Putamen (tissue), 1 donor: ENCODE measurements at places on chromosomes 2 and 18.

- no peak for DNase-seq
These were observed 302.3 kb downstream of the IRS1 start for GRCh38 chr2:226497146-226497909.

DNA sequence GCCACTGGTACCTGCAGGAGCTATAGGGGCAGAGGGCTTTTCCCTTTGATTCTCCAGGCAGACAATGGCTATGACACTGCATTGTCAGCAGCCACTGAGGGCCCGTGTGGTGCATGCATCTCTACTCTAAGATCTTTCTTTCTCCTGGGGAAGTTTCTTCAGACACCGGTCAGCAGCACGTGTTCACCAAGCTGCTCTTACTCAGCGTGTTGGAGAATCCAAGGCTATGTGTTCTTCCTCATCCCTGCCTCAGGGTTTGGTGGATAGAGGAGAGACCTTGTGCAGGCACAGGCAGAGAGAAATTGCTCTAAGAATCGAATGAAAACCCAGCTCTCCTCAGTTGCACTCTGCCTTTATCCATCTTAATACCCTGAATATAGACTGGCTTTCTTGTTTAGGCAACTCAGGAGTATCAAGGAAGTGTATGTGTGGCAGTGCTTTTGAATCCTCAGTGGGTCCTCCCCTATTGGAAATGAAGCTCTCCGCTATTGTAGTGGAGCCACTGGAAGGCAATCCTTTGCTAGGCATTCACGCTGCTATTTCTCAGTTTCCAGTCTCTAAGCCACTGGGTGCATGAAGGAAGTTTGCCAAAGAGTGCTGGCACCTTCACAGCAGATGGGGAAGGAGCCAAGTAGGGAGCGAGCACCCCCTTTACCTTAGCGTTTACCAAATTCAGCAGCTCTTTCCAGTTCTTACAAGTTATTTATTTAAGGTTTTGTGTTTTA, 86.9 kb upstream of the EML6 start:
- DNase-seq: no peak

DNA sequence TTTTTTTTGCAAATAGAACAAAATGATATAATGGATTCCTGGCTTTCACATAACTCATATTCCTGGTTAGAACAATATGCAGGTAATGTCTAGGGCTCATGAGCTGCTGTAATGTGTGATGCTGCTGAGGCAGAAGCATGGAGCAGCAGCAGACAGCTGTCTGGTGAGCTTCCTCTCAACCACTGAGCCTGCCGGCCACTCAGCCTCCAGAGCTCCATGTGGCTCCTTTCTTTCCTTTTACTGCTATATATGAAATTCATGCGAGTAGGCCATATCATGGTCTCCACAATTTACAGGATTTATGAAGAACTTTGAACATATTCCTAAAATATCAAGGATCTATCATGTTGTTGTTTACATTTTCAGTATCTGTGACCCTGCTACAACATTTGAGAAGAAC, 120.9 kb downstream of the MEP1B start:
- no peak for DNase-seq

GRCh38 chr2:136381722-136382633, 264.0 kb upstream of the CXCR4 start:
- DNase-seq: no peak

GRCh38 chr18:9535430-9535991, 60.2 kb downstream of the RALBP1 start:
- peak; percentile 66 for DNase-seq

- DNase-seq: no peak
These were observed 30.2 kb downstream of the TRAPPC12 start for GRCh38 chr2:3409627-3410170.

DNA sequence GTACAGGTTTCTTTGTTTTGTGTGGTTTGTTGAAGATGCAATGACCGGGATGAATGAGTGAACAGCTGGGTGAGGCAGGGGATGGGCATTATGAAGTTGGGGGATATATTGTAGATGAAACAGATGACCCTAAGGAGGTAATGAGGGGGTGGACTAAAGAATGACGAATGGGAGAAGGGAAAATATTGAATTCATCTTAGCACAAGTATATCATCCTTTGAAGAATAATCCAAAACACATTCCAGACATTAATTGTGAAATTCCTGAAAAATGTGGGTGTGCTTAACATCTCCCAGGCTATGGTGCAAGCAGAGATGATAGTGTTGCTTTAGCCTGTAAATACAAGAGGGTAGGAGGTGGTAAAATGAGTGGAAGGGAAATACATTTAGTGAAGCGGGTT, 5.8 kb downstream of the CRIM1 start:
- no peak for DNase-seq

DNA sequence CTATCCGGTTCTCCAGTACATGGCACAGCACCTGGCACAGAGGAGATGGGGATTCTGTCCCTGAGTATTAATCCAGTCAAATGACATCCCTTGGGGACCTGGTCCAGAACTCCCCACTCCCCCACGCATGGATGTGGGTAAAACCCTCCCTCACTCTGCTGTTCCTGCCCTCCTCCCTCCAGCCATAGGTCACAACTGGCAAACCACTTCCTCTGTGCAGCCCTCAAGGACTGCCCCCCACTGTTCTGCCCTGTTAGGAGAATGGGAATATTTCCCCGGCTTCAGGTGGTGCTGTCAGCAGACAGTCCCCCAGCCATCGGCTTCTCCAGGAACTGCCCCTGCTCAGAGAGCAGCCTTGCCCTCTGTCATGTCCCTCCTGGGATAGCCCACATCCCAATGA, 1.5 kb upstream of the TFCP2L1 start:
- DNase-seq: no peak

DNA sequence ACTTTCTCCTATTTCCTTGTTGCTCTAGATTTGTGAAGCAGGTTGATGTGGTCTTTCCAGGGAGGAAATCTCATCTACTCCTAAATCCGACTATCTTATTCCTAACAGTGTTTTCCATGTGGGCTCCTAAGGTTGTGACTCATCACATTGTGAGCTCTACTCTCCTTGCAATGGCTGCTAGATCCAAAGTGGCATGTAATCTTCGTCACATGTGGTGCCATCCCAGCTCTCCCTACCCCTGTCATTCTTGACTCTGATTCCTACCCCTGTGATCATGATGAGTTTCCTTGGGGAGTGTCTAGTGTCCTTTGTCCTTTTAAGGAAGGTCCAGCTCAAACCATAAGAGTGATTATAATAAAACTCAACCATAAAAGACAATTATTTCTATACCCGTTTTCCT, 47.3 kb upstream of the GULP1 start:
- peak; percentile 55 for DNase-seq

- no peak for DNase-seq
These were observed 2.9 kb downstream of the SERPINB2 start for GRCh38 chr18:63890237-63890949.

GRCh38 chr2:156005531-156005930, 327.0 kb downstream of the NR4A2 start:
- DNase-seq: no peak

GRCh38 chr2:199812493-199812892, 38.5 kb downstream of the FTCDNL1 start:
- DNase-seq: no peak

DNA sequence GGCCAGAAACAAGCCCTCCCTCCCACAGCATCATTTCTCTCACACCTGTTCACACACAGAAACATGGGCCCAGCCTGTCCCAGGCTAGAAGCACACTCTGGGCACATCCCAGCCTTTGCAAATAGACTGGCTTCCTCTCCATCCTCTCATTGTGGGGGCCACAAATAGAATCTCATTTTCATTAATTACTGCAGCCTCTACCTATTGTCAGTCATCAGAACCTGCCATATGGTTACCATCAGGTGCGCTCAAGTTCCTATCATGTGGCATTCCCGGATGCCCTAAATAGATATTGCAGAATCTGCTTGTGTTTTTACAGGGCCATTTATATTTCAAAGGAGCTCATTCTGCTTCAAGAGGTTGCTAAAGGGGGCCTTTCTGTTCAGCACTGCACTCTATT, 460.7 kb downstream of the BCL11A start:
- DNase-seq: no peak

- no peak for DNase-seq
These were observed 197.9 kb downstream of the LNPK start for GRCh38 chr2:175804122-175804521.

GRCh38 chr18:75880925-75881504, 453.5 kb upstream of the SMIM21 start:
- no peak for DNase-seq

DNA sequence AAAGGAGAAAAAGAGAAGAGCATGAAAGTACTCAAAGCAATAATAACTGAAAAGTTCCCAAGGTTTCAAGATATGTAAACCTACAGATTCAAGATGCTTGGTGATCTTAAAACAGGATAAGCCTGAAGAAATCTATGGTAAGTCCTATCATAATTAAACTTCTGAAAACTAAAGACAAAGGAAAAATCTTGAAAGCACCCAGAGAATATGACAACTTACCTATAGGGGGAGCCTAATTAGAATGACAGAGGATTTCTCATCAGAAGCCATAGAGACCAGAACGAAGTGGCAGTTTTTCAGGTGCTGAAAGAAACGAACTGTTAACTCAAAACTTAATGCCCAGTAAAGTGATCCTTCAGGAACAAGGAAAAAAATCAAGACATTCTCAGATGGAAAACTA, 59.7 kb downstream of the XDH start:
- no peak for DNase-seq

DNA sequence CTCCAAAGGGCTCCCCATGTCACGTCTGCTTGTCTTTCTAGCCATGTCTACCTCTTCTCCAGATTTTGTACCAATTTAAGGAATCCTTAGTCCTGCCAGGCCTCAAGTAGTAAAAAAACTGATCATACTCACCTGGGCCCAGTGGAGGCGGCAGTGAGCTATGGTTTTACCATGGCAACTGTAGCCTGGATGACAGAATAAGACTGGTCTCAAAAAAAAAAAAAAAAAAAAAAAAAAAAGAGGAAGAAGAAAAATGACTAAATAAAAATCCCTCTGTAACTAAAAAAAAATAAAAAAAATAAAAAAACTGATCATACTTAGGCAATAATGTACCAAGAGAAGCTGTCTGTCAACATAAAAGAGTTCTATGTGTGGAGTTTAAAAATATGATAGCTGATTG, 221.6 kb downstream of the NR4A2 start:
- DNase-seq: no peak

GRCh38 chr2:39667104-39667885, 1.6 kb downstream of the TMEM178A start:
- DNase-seq: no peak

DNA sequence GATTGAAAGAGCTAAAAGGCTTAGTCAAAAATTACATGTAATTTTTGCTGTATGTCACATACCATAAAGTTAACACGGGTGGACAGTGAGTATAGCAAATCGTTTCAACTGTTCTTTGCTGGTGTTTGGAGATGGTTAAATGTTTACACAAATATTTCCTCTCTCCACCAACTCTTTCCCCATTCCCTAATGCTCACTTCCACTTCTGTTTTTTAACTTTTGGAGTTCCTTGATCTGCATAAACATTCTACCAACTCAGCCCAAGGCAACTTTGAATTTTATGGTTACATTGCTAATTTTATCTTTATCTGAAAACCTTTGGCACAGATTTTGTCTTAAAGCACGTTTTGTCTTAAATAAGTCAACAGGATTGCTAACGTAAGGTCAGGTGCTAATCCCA, 1.9 kb upstream of the SPOPL start:
- no peak for DNase-seq

GRCh38 chr18:21833604-21834298, 93.2 kb downstream of the MIB1 start:
- no peak for DNase-seq

DNA sequence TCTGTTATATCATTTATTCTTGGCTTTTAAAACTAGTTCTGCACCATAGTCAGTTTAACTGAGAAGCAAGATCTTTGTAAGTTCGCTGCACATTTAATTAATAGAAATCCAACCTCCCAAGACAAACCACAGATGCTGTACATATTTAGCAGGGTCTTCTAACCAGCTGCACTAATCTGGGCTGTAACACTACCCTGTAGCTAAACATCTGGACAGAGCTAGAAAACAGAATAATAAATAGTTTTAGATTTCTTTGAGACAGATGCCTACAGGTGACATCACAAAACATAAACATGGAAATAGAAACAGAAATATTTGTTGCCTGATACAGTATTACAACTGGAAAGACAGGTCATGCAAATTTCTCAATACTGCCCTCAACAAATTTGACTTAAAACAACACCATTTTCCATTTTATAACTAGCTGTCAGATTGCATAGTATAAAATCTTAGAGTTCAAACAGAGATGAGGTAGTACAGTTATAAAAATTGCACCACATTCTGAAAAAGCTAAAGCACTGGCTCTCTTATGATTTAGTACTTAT, 315.1 kb downstream of the NR4A2 start:
- no peak for DNase-seq

GRCh38 chr2:98663511-98664090, 55.2 kb downstream of the UNC50 start:
- DNase-seq: no peak

DNA sequence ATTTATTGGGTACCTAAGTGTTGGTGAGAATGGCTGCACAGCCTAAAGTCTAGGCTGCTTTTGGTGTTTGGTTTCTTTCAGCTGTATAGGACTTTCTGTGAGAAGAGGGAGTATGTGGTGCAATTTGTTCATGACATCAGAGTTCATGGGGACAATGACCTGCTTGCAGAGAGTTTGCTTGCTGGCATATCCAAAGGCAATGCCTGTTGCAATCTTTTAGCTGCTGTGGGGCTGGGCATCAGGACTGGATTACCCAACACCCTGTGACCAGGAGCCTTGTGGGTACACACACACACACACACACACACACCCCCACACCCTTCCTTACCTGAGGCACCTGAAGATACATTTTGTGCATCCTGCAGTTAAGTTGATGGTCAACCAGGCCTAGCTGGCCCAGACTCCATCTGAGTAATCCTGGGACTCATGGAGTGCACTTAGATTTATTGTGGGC, 68.4 kb downstream of the LIPG start:
- DNase-seq: no peak

GRCh38 chr2:226799211-226799975, at the start of gene IRS1:
IRS1 (minus strand) TSS chr2:226799820; CDS start chr2:226798738, 1,082 bp downstream.
- peak; percentile 67 for DNase-seq

GRCh38 chr18:63339920-63340484, 20.4 kb upstream of the BCL2 start:
- no peak for DNase-seq

DNA sequence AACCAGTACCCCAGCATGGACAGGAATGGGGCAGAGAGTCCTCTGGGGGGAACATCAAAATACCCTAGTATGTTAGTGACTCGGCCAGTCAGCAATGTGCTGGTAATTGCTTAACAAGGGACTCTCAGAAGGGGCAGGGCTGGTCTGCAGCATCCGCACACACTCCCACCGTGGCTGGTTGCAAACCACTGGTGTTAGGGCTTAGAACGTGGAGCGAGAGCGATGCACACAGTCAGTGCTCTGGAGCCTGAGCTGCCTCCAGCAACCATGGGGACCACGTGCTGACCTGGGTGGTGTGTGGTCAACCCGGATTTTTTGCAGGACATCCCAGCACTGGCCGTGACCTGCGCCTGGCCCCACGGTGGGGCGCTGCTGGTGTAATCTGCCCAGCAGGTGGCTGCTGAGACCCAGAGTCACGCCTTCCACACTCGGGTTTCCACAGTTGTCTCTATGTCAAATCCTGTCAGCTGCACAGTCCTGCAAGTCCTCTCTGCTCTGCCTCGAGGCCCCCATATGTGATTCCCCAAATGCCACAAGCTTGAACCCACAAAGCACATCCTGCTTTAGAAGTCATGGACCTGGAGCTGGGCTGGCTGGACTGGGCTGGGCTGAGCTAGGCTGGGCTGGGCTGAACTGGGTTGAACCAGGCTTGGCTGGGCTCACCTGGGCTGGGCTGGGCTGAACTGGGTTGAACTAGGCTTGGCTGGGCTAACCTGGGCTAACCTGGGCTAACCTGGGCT, 50.6 kb upstream of the GPC1 start:
- DNase-seq: no peak
